ENCODE measurements at places on chromosomes 7 and 10. TPM values are rescaled to one million over a fixed set of nuclear protein-coding genes. Genes with fewer than 3 reads are reported as not detected.

- DNase-seq: no peak
These were observed 73.2 kb downstream of the SFMBT2 start for GRCh38 chr10:7337431-7338171.

GRCh38 chr10:807958-808353 lies 118.5 kb upstream of the DIP2C start:
- no peak for DNase-seq

GRCh38 chr10:120582753-120583152 lies 125.7 kb downstream of the PLPP4 start:
- DNase-seq: no peak

- DNase-seq: no peak
These were observed 622.5 kb upstream of the GHITM start for GRCh38 chr10:83516788-83517187.

DNA sequence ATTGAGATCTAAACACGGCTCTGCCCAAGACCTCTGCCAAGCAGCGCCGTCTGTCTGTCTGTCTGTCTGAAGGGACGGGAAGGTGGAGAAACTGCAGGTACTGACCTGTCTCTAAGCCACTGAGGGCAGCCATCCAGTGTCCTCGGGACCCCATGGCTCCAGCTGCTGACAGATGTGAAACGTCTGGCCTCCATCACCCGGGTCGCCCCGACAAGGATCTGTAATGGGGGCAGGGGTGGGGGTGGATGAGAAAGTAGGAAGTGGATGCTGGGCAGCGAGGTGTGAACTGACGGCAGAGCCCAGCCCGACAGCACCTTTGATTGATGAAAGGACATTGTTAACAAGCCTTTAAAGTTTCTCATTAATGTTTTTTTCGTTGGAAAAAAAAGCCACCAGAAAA lies 193.1 kb downstream of the EBF3 start:
- DNase-seq: no peak

GRCh38 chr7:142485617-142486226 lies 227.9 kb upstream of the PRSS58 start:
- DNase-seq: no peak

DNA sequence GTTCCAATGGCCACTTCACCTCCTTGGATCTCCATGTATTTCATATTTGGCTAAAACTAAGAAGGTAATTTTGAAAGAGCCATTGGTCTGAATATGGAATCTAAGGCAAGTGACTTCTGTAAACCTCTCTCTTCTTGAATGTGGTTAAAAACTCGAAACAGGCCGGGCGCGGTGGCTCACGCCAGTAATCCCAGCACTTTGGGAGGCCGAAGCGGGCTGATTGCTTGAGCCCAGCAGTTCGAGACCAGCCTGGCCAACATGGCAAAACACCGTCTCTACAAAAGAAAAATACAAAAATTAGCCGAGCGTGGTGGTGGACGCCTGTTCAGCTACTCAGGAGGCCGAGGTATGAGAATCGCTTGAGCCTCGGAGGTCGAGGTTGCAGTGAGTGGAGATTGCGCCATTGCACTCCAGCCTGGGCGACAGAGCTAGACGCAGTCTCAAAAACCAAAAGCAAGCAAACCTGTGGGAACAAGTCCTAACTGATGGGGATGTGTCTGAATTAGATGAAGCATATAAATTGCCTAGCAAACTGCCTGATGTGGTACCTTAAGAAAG lies 2.2 kb downstream of the LANCL2 start:
- no peak for DNase-seq

DNA sequence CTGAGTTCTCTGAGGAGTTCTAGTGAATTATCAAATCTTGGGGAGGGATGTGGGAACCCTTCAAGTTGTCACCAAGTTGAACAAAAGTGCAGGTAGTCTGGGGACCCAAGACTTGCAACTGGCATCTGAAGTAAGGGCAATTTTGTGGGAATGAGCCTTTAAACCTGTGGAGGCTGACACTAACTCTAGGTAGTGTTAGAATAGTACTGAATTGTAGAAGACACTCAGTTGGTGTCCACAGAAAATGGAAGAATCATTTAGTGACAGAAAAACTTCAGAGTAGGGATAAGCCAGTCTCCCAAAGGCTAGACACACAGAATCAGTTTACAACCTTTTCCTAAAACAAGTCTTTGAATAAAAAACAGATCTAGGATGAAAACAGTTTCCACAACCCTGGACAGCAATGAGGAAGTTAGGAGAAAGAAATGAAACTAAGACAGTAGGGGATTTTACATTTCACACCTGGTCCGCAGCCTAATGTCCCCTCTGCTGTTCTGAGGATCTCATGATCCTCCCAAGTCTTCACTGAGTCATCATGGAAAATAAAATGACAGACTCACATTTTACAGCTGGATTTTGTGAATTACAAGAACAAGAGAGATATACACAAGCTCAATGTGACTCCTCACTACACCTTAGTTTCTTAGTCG lies 23.0 kb upstream of the ING3 start:
- no peak for DNase-seq

DNA sequence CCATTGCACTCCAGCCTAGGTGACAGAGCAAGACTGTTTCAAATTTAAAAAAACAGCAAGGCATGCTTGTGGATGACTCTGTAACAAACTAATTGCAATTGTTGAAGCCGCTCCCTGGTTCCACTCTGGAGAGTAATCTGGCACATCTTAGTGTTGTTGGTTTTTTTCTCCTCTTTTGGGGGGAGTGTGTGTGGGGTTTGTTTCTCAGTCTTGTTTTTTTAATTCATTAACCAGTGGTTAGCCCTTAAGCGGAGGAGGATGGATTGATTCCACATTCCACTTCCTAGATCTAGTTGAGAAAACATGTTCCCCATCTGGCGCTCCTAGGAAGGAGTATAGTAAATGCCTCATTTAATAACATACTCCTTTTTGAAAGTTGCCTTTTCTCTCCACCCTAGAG lies 8.6 kb upstream of the ZNF713 start:
- no peak for DNase-seq

- no peak for DNase-seq
These were observed 324.3 kb upstream of the GALNT17 start for GRCh38 chr7:70807650-70808049.

- DNase-seq: no peak
These were observed 2.4 kb downstream of the RASGEF1A start for GRCh38 chr10:43264344-43264964.

DNA sequence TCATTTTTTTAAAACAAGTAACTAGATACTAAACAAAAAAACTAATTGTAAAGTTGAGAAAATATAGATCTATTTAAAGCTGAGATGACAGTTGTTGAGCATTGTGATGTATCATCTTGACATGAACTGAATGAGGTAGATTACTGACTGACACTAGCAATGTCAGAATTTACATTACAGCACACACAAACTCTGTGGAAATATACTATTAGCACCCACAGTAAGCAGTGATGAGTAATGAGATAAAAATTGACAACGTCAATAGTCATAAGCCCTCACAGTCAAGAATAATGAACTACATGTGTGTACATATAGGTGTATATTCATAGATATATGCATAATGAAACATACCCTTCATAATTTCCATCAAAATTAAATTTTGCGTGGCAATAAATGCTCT lies 368.4 kb downstream of the TFEC start:
- DNase-seq: no peak

DNA sequence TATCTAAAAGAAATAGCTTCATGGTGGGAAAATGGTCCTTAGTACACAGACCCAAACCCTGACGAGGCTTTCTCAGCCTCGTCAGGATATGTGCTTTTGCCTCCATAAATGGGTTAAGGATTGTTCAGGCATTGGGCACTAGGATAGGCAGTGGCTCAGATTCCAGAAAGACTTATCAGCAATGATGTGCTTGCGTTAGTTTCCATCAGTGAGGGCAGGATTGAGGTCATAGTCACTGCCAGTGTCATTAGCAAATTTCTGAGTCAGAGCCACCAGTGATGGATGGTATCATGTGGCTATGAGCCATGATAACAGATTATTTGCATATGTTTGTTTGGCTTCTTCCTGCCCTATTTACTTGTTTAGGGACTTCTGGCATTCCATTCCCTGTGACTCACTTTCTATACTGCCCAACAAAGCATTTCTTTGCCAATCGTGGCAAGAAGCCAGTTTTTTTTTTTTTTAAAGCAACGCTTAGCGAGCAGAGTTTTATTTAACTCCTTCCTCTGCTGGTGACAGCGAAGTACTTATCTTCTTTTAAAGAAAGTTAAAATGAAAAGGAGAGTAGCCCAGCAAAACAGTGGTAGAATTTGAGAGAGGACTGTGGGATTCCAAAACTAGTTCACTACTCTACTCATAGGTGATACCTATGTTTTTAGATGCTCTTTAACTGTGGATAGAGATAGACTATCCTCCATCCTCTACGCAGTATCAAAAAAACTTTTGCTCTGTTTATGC lies 44.4 kb downstream of the MYPN start:
- DNase-seq: no peak

SFTPD gene
- 1.1 TPM for total RNA-seq

BAG3 gene
- total RNA-seq: 51.8 TPM

ADCYAP1R1 gene
- total RNA-seq: 35.7 TPM

FFAR4 gene
- total RNA-seq: 0.36 TPM

LLCFC1 gene
- not detected for total RNA-seq
